ENCODE measurements at places on chromosomes 4 and X.

GRCh38 chr4:183200453-183200852, 101.4 kb downstream of the WWC2 start:
- DNase-seq = no peak

DNA sequence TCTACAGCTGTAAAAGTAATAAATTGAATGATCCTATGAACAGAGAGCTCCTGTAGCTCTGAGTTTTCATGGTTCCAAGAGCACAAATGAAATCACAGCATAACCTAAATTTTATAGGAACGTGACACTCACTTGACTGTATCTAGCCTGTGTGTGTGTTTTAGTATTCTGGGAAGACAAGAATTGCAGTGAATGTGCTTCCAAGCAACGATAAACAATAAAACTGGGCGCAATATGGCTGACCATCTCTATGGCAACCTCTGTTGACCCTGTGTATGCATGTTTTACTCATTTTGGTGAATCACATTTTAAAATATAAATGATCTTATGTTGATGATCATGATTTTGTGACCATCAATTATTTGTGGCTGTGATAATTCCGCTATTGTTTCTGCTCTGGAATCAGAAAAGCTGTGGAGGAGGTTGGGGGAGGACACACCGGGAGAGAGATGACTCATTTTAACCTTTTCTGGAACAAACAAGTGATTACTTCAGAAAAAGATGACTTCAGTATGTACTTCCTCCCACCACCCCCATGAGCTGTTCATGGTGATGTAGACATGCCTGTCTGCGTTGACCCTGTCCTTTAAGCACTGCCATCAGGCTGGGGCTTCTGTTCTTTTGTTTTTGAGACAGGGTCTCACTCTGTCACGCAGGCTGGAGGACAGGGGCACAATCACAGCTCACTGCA, 31.8 kb downstream of the USP11 start:
- no peak for DNase-seq

DNA sequence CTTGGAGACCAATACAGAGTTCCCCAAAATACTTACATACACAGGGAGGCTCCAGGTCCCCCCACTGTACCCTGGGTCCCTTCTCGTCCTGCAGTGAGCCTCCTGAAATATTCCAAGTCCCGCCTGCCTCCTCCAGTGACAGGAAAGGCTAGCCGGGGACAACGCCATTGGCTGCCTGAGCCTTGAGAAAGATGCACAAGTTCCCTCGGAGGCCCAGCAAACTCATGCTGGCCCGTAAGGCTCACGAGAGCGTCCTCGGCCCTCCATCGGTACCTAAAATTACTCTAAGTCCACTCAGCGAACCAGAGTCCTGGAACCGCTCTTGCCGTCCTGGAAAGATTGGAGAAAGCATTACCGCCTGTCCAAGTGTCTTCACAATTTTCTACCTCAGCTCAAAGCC, 228.6 kb downstream of the ADAM29 start:
- no peak for DNase-seq

GRCh38 chr4:138446456-138446855, 204.3 kb upstream of the SLC7A11 start:
- DNase-seq = no peak

- DNase-seq = no peak
Observed at GRCh38 chr4:122700178-122700725, 32.3 kb upstream of the BBS12 start.

DNA sequence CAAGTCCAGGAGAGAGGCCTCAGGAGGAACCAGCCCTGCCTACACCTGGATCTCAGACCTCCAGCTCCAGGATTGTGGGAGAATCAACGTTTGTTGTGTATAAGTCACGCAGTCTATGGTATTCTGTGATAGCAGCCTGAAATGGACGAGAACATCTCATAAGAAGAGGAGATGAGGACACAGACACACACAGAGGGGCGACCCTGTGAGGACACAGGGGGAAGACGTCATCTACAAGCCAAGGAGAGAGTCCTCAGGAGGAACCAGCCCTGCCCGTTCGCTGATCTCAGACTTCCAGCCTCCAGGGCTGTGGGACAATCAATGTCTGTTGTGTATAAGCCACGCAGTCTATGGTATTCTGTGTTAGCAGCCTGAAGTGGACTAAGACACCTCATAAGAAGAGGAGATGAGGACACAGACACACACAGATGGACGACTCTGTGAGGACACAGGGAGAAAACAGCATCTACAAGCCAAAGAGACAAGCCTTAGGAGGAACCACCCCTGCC, 20.3 kb downstream of the P2RY8 start:
- peak; percentile 47 for DNase-seq

DNA sequence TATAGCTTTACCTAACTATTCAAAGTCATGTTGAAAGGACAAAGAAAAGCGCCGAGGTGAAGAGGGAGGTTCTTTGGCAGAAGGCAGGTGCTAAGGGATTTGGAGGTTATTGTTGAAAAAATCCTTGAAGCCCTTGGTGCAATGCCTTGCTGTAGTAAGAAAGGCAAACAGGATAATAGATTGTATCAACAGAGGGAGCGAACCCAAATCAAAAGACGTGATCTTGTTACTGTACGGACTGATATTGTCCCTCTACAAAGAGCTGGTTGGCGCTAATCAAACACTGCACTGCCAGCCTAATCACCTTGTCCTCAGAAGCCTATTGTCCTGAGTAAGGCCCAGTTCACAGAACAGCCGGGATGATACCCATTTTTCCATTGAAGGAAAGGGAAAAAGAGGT, 182.9 kb downstream of the ZIC3 start:
- DNase-seq = no peak

DNA sequence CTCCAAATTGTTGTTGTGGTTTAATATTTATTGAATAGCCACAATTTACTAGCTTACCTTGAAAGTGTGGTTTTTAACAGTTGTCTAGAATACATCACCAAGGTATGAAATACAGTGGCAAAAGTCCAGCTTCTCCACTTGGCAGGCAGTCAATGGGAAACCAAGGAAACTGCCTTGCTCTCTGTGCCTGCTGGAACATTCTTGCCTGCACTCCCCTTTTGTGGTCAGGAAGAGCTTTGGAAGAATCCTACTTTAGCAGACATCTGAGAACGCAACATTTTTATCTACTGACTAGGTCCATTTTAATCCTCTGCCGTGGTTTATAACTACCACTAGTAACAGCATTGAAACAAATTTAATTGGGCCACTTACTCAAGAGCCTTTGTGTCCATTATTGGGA, 64.5 kb downstream of the TENM3 start:
- no peak for DNase-seq

DNA sequence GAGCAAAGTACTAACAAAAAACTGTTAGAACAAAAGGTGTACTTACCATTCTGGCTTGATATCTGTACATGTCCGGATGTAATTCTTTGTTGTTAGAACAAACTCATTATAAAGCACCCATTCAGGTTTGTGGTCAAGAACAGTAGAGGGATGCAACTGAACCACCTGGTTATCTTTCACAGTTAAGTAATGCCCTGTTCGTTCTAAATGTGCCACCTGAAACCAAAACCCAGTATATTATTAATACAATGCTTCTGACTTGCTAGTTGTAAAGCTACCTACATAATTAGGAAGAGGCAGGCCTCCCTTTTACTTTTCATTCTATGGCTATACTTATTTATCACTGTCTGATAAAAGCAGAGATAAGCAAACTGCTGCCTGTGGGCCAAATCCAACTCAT, 54.8 kb downstream of the DHX15 start:
- DNase-seq = no peak

GRCh38 chr4:41881981-41882624, 53.1 kb upstream of the TMEM33 start:
- no peak for DNase-seq

GRCh38 chr4:23212558-23212957, 519.8 kb downstream of the GBA3 start:
- DNase-seq = no peak

DNA sequence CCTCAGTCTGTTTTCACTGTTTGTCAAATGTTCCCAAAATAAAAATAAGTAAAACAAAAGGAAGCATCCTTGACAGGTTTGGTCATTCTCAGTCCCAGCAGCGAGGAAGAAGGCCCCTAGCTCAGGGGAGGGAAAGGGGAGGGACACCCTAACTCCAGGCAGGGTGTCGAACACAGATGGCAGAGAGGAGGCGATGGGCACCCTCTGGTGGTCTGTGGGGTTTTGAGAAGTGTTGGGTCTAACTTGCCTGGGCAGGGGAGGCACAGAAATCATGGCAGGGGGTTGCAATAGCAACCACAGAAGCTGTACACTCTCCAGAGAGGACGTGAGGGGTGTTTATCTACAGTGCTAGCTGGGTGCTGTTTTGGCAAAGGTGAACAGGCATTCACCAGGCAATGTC, 229.8 kb upstream of the SFRP2 start:
- DNase-seq = no peak

- no peak for DNase-seq
Observed at GRCh38 chr4:106628586-106629267, 260.1 kb upstream of the GIMD1 start.

- no peak for DNase-seq
Observed at GRCh38 chr4:139200102-139200501, 23.1 kb upstream of the ELF2 start.

DNA sequence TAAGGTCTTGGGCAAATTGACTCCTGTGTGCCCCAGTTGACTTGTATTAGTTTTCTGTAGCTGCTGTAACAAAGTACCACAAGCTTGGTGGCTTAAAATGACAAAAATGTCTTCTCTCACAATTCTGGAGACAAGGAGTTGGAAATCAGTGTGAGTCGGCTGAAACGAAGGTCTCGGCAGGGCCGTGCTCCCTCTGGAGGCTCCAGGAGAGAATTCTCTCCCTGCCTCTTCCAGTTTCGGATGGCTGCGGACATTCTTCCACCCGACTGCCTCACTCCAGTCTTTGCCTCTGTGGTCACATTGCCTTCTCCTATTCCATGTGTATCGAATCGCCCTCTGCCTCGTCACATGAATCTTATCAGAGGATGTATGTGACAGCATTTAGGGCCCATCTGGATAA, 66.0 kb upstream of the PHOX2B start:
- no peak for DNase-seq

DNA sequence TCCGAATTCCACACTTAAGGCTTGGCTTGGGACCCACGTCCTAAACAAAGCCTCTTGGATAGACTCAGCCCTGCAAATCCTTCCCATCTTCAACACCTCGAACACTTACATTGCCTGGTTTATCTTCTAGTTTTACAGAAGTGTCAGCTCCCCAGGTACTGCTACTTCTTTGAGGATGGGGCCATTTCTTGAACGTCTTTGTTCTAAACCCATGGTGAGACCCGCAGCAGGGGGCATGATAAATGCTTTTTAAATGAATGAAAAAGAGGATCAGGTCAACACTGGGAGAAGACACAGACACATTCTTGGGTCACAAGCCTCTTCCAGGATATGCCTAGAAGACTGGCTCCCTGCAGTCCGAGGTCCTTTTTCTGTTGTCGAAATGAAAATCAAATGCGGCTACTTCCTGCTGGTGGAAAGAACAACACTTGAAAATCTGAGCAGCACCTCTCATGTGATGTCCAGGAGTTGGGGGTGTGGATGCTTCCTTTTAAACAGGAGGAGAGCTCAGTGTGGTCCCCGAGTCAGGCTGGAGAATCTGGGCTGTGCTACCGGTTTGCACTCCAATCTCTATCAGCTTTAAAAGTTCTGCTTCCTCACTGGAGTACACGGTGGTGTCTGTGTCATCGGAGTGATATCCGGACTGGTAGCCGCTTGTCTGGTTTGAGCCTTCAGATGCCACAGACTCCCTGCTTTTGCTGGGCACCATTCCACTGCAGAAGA, 45.8 kb downstream of the KDR start:
- DNase-seq = no peak

- no peak for DNase-seq
Observed at GRCh38 chrX:153827016-153827415, 3.3 kb downstream of the PDZD4 start.

DNA sequence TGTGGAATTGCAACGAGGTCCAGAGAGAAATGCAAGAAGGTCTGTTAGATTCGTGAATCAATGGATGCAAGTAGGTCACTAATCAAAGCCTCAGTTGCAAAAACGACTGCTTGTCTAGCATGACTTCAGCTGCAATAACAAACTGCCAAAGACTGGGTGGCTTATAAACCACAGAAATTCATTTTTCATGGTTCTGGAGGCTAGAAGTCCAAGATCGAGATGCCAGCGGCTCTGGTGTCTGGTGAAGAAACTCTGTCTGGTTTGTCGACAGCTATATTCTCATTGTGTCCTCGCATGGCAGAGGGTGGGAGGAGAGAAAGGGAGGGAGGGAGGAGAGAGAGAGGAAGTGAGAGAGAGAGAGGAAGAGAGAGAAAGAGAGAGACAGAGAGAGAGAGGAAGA, 114.7 kb downstream of the MXRA5 start:
- no peak for DNase-seq

- DNase-seq = no peak
Observed at GRCh38 chr4:12126474-12126873, 697.8 kb upstream of the HS3ST1 start.

DNA sequence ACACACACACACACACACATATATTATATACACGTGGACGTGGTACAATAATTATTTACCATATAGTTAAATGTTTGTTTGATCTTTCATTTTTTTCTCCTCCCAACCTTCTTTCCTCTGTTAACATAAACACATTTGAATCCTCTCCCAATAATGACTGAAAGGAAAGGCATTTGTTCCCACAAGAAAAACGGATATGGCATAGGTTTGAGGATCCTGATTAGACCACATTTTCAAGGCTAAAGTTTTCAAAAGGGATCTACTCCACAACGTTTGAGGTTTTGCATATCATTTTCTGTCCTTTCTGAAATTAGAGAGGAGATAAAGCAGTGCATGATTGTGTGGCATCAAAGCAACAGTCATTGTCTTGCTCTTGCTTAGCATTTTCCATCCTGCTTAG, 1883.4 kb downstream of the STIM2 start:
- DNase-seq = no peak

DNA sequence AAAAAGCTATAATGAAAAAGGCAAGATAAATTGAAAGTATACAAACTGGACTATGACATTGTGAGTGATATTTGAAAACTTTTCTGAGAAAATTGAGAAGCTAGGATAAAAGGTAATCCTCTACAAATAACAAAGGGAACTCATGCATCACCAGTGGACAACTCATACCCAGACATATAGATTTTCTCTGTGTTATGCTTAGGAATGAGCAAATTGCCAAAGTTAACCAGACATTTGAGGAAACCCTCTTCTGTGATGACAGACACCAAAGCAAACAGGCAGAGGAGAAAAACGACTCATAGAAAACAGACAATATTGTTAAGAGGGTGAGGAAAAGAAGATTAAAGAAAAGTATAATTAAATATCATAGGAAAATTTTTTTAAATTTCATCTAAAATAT, 186.5 kb downstream of the MAB21L2 start:
- no peak for DNase-seq

GRCh38 chrX:132855780-132856341, 102.6 kb downstream of the HS6ST2 start:
- no peak for DNase-seq

Measured in vagina (tissue), 2 donors.